ENCODE measurements at places on chromosomes 2 and 18.

- no peak for DNase-seq
These were observed 61.9 kb downstream of the COLEC12 start for GRCh38 chr18:438571-438970.

- no peak for DNase-seq
These were observed 144.3 kb downstream of the KCNE4 start for GRCh38 chr2:223196331-223196730.

- DNase-seq, result no peak
These were observed 113.0 kb downstream of the ATP9B start for GRCh38 chr18:79182047-79182713.

DNA sequence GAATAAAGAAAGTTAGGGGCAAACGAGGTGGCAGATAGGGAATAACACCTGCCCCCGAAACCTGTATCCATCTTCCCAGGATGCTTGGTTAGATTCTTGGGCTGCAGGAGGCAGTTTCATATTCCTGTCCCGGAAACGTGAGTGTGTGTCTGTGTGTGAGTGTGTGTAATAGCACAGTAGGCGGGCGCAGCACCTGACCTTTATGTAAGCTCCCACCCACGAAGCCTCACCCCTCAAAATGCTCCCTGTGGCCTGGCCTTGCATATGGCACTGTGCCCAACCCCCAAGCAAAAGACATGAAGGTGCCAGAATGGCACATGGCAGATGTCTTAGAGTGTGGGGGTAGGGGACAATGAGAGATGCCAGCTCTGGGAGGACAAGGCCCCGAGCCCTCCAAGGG is 48.9 kb downstream of the EFR3B start:
- no peak for DNase-seq

DNA sequence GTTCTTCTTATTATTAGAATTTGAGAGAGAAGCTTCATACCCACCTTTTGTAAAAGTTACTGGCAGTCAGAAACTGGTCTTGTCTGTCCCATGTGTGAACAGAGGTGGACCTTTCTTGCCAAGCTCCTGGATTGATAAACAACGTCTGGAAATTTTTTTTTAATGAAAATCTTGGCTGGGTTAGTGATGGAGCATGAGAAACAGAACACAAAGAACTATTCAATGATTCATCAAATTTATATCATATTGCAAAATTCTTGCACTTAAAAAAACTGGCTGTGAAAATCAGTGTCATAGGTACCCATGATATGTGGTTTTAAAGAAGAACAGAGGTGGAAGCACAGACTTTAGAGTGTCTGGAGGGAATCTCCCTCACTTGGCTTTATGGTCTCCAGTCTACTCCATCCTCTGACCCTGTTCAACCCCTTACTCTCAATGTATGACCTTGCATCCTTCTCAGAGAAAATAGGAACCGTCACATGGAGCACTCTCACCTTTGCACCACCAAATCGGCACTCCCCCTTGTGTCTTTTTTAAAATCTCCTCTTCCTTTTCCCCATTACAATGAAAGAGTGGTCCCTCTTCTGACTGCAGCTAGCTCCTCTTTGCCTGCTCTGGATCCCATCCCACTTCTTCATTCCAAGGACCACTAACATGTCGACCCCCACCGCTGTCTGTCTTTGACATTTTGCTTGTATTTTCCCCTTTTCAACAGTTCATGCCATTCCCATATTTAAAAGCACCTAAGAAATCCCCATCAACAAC is 58.2 kb downstream of the COPS8 start:
- no peak for DNase-seq

- DNase-seq, result no peak
These were observed 576.5 kb downstream of the NRXN1 start for GRCh38 chr2:50455351-50455939.

DNA sequence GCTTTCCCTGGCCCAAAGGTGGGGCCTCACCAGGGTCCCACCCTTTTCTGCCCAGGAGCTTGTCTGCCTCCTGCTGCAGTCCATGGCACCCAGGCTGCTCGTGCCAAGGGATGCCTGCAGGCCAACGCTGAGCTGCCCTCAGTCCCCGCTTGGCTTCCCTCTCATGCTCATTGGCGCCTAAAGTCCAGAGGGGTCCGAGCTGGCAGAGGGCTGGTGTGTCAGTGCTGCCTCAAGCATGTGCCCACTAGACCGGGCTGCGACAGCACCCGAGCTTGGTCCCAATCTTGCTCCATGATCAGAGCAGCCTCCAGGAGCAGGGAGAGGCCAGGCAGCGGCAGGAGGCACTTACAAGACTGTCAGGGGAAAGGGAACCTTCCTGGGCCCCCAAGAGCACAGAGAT is 287.0 kb downstream of the ICOS start:
- no peak for DNase-seq

GRCh38 chr2:178404368-178404767 is 46.6 kb downstream of the PRKRA start:
- DNase-seq, result no peak

- DNase-seq, result no peak
These were observed 104.6 kb downstream of the ITGB1BP1 start for GRCh38 chr2:9318461-9319337.

DNA sequence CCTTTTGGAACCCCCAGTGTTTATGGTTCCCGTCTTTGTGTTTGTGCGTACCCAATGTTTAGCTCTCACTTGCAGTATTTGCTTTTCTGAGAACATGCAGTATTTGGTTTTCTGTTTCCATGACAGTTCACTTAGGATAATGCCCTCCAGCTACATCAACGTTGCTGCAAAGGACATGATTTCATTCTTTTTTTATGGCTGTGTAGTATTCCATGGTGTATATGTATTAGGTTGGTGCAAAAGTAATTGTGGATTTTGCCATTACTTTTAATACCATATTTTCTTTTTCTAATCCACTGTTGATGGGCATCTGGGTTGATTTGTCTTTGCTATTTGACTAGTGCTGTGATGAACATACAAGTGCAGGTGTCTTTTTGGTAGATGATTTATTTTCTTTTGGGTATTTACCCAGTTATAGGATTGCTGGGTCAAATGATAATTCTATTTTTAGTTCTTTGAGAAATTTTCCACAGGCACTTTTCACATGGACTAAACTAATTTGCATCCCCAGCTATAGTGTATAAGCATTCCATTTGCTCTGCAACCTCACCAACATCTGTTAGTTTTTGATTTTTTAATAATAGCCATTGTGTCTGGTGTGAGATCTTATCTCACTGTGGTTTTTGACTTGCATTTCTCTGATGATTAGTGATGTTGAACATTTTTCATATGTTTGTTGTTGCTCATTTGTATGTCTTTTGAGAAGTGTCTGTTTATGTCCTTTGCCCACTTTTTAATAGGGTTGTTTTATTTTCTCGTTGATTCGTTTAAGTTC is 63.6 kb downstream of the CERS6 start:
- DNase-seq, result no peak

- DNase-seq, result no peak
These were observed 307.5 kb downstream of the CELF4 start for GRCh38 chr18:37258131-37258530.

DNA sequence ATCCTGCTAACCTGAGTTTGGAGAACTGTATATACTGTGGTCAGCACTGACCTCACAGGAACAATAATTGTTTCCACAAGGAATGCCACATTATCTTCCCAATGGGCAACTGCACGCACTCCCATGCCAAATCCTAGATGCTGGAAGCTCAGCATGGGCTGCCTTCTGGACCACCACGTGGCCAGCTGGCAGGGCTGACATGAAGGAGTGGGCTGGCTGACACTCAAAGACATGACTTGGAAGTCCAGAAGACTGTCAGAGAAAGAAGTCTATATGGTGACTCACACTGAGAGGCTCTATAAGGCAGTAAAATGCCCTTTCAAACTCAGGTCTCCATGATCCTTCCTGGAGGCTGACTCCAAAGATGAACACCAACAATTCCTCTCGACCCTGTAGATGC is 98.4 kb upstream of the RNF152 start:
- DNase-seq, result no peak

DNA sequence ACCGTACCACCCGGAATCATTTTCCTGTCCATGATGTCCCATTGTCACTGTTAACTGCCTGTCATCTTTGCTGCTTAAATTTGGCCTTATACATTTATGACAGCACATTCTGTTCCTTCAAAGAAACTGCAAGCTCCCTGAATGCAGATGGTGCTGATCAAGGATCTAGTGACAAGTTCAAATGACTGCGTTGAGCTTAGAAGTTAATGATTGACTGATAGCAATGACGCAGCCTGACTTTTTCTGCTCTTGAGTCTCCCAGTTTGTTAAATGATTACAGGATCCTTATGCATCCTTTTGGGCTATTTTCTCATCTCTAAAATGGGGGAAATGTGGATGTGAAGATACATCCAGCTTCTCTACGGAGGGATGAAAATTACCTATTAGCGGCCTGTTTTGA is 159.0 kb downstream of the DCC start:
- no peak for DNase-seq

DNA sequence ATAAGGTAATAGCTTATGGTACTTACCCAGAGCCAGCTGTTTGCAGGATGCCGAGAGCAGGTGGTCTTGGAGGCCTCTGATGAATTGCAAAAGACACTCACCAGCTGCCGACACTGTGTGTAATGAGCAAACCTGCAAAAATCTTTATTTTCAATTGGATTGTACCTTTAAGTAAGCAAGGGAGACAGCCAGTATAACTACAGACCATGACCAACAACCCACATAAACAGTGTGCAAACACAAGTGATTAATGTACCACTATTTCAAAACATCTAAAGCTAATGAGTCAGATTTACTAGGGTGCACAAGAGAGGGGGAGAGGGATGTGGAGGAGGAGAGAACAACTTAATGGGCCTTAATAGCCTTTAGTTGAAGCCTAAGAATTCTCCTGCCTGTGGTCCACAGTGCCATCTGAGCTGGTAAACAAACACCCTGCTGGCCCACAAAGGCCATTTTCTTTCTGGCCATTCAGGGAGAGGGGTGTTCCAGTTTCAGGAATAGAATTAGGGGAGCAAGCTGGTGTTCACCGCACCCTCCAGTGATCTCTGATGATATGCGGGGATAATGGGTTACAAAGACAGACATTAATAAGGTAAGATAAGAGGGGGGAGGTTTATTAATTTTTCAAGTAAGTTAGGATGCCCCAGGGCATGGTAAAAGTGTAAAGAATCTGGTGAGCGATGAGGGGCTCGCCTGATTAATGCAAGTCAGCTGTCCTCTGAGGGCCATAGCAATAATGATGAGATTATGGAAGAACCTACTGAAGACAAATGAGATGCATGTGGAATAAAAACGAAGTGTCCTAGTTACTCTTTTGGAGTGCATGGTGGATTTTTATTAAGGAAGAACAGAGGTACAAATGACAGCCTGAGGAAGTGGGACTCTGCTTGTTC is 196.4 kb downstream of the HRH4 start:
- no peak for DNase-seq

DNA sequence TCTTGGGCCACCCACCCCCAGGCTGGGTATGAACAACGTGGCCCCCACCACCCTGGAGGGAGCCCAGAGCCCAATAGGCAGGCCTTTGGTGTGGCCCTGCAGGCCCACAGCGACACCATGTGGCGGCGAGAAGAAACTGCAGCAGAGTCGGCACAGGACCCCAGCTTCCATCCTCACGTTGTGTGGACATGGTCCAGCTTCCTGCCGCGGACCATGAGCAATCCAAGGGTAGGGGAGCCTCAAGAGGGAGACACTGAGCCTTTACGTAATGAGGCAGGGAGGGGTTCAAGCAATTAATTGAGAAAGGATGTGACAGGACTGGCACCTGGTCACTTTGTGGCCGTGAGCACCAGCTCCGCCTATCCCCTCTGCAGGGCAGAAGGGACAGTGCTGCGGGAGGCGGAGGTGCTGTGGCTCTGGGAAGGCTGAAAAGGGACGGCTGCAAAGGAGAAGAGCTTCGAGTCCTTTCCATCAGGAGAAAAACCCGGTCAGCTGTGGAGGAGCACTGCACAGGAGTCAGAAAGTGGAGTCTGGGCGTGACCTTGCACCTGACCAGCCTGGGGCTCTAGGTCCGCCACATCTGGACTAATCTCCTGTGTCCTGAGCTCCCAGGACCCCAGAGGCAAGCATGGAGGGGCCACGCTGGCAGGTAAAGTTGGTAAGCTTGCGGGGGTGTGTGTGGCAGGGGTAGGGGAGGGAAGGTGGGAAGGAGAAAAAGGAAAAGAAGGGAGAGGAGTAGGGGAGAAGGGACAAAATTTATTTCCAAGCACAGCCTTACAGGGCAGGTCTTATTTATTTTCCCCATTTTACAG is 44.9 kb downstream of the TMEM37 start:
- no peak for DNase-seq

DNA sequence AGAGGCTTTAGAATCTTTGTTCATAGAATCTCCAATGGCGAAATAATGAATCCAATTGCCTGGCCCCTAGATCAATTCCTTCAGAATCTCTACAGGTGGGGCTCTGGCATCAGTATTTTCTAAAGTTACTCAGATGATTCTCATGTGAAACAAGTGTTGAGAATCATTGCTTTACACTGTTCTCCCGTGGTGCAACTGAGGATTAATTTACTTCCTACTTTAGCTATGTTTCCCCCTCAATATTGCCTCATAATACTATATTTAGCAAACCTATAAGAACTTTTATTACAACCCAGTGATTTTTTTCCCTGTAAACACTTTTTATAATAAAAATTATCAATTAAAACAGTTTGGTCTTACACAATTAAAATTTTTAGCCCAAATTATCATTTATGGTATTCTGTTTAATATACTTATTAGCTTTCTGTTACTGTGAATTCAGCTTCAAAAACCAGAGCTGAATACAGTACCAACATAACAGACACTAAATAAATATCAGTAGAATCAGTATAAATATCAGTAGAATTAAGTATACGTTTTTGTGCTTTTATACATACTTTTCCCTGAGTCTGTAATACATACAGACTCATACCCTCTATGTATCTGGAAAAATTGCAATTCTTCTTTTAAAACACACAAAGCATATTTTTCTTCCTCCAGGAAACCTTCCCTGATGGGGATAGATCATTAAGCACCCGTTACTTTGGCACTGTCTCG is 20.8 kb downstream of the SLC38A11 start:
- DNase-seq, result no peak

DNA sequence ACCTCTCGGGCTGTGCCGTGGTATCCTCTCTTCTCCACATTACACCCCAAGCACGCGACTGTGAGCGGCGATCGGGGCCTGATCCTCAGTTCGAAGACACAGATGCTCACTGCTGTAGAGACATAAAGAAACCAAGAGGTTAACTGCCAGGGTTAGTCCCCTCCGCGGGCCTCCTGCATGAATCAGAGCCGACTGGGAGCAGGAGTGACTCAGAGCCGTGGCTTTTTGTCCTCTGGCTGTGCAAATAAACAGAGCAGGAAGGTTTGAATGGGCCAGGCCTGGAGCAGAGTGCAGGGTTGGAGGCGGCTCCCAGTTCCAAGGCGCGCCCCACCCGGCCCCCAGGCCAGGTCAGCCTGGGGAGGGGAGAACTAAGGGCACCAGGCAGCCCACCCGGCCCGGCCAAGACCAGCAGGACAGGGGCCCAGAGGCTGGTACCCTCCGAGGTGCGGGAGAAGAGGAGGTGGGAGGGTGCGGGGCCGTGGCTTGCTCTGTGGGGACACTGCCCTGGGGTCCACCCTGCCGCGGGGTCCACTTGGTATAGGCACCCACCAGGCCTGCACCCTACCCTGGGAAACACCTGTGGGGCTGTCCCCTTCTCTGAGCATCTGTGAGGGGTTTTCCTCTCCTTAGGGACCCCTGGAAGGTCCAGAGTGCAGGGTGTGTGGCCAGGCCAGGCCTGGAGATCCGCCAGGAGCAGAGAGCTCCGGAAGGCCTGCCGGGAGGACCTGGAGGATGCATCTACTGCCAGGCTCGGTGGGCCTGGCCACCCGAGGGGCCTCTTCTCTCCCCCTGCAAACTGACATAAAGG is 16.5 kb downstream of the TWIST2 start:
- no peak for DNase-seq
